Large intestine (tissue), 12 donors: ENCODE measurements at places on chromosomes 3 and 15. TPM values are rescaled to one million over a fixed set of nuclear protein-coding genes. Genes with fewer than 3 reads are reported as not detected.

DNA sequence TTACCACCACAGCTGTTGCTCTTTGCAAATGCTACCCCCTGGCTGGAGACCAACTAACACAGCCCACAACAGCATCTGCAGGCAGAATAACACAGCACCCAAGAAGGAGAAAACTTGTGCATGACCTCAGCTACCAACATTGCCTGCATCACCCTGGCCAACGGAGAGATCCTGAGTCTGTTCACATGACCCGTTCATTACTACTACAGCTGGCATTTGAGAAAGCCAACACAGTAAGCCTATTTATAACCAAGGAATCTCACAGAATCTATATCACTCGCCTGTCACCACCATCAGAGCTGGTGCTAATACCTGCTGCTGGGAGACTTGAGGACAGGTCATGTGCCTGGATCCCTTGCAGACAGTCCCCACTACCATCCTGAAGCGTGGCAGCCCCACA, 215.2 kb downstream of the POLQ start:
- no peak overlapping the region for H3K27ac ChIP-seq
- no peaks in the 10 kb centered on the region for H3K4me1 ChIP-seq
- no peak overlapping the region for H3K4me3 ChIP-seq

GRCh38 chr3:113496924-113497323, 18.0 kb downstream of the SPICE1 start:
- peaks cover 22% of the 10 kb centered on the region for H3K36me3 ChIP-seq
- H3K27me3 ChIP-seq: no peaks in the 10 kb centered on the region
- H3K4me3 ChIP-seq: no peak overlapping the region
- no peaks in the 10 kb centered on the region for H3K4me1 ChIP-seq
- no peak for DNase-seq

- peaks cover 16% of the 10 kb centered on the region for H3K27me3 ChIP-seq
- H3K4me3 ChIP-seq: peak within 1 kb of the TSS; percentile 46
- peak; percentile 61 for DNase-seq
- no peak within 1 kb of the TSS for H3K27ac ChIP-seq
- no peaks in the 10 kb centered on the region for H3K36me3 ChIP-seq
These were observed at the start of gene CA12 for GRCh38 chr15:63381301-63382204. Gene CA12, minus strand, starts transcription at chr15:63381846. Its CDS starts 126 bp downstream, at chr15:63381720.

The ACAN gene
- polyA plus RNA-seq: 0.16 TPM

DNA sequence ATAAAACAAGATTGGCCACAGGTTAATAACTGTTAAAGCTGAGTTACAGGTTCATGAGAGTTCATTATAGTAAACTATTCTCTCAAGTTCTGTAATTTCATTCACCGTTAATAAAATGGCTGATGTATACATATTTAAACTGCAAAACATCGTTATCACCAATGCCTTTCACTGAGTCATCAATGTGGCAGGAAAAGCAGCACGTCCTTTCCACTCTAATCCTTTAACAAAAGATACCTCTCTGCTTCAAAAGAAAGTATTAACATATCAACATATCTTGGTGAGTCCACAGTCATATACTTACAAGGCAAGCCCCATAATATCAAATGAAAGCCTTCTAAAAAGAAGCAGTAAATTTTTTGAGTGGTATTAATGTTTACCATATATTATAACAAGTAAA, 54.5 kb downstream of the UACA start:
- peaks cover 9% of the 10 kb centered on the region for H3K4me1 ChIP-seq
- no peak overlapping the region for H3K27ac ChIP-seq
- no peak overlapping the region for H3K4me3 ChIP-seq
- no peaks in the 10 kb centered on the region for H3K27me3 ChIP-seq
- H3K36me3 ChIP-seq: no peaks in the 10 kb centered on the region

The STRIT1 gene
- 0.97 TPM for polyA plus RNA-seq

DNA sequence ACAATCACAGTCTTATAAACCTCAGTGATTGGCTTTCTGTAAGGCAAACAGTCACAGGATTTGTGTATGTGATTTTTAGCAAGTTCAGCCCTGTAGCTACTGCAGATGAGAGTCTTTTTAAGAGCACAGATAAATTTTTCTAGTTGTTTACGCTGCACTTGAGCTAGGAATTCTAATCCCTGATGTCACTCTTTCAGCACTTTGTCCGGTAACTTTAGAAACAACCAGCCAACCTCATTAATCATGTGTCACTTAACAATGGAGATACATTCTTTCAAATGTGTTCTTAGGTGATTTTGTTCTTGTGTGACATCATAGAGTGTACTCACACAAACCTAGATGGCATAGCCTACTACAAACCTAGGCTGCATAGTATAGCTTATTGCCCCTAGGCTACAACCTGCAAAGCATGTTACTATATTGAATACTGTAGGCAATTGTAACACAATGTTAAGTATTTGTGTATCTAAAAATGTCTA, 36.8 kb upstream of the GOLGA6L2 start:
- H3K4me3 ChIP-seq: no peak overlapping the region
- H3K27me3 ChIP-seq: no peaks in the 10 kb centered on the region
- DNase-seq: no peak
- H3K36me3 ChIP-seq: no peaks in the 10 kb centered on the region
- no peaks in the 10 kb centered on the region for H3K4me1 ChIP-seq

GRCh38 chr15:41493205-41493901, at the start of gene ITPKA:
Gene ITPKA, plus strand, starts transcription at chr15:41493874. Its CDS starts 54 bp downstream, at chr15:41493928.
- H3K36me3 ChIP-seq: peaks cover 1% of the 10 kb centered on the region
- H3K27ac ChIP-seq: peak within 1 kb of the TSS; percentile 100
- peaks cover 26% of the 10 kb centered on the region for H3K4me1 ChIP-seq
- peak within 1 kb of the TSS; percentile 76 for H3K4me3 ChIP-seq
- peak; percentile 98 for DNase-seq
- peaks cover 23% of the 10 kb centered on the region for H3K27me3 ChIP-seq

The NAALADL2 gene
- polyA plus RNA-seq: 6.5 TPM

The AP3B2 gene
- 10.2 TPM for polyA plus RNA-seq

DNA sequence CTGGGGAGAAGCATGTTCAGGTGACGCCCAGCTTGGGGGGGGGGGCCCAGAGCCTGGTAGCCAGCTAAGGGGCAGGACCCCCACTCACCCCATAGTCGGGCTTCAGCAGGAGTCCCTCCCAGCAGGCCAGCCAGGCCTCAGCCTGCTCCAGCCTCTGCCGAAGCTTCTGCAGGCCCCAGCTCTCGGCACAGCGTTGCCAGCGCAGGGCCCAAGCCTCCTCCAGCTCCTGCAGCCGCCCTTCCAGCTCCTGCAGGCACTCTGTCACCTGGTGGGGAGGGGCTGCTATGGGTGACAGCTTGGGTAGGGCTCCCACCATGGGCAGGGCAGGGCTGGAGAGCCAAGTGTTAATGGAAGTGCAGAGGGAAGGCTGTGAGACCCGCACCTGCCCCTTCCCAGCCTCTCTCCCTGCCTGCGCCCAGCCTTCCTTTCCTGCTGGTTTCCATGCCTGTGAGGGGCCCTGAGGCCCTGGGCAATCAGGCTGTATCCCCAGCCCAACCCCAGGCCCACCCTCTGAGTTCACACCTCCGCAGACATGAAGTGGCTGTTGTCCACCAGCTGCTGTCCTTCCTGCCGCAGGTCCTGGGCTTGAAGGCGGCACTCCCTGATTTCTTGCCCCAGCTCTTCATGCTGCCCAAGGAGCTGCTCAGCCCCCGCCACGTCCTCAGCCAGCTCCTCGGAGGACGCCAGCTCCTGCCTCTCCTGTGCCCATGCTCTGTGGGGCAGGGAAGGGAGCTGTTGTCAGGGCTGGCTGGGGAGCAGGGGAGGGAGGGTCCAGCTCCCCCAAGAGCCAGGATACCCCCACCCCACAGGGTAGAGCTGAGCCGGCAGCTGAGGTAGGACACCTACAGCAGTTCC, 14.3 kb downstream of the PLA2G4B start:
- DNase-seq: no peak
- H3K27ac ChIP-seq: no peak overlapping the region
- H3K4me1 ChIP-seq: no peaks in the 10 kb centered on the region
- no peaks in the 10 kb centered on the region for H3K27me3 ChIP-seq

The LRRC3B gene
- 3.2 TPM for polyA plus RNA-seq

- no peak overlapping the region for H3K27ac ChIP-seq
- no peak overlapping the region for H3K4me3 ChIP-seq
- no peak for DNase-seq
- H3K36me3 ChIP-seq: no peaks in the 10 kb centered on the region
These were observed 65.6 kb upstream of the CADM2 start for GRCh38 chr3:84893211-84893610.

- no peaks in the 10 kb centered on the region for H3K4me1 ChIP-seq
These were observed 866.9 kb downstream of the ROBO1 start for GRCh38 chr3:78900880-78901279.

The PAQR9 gene
- polyA plus RNA-seq: 0.13 TPM

- DNase-seq: no peak
- no peaks in the 10 kb centered on the region for H3K36me3 ChIP-seq
- no peak overlapping the region for H3K4me3 ChIP-seq
- no peaks in the 10 kb centered on the region for H3K4me1 ChIP-seq
- H3K27ac ChIP-seq: no peak overlapping the region
These were observed 134.0 kb downstream of the PGPEP1L start for GRCh38 chr15:98873441-98874218.

The MEIS2 gene
- 19.7 TPM for polyA plus RNA-seq

The COLQ gene
- 4.7 TPM for polyA plus RNA-seq

DNA sequence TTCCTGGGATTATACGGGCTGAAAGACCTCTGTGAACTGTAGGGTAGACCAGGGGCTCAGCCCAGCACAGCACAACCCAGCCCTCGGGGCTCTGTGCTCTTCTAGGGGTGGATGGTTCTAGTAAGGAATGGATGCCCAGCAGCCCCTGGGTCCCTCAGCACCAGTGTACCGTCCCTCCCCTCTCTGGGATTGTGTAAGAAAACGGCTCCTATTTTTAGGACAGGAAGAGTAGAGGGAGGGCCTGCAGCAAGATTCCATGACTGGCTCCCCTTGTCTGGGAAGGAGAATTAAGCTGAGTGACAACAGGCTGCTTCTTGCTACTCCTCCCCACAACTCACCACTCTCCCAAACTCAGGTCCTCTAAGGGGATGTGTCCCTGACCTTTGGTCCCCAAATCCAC, 270.8 kb upstream of the TOPAZ1 start:
- no peak overlapping the region for H3K27ac ChIP-seq
- no peak for DNase-seq
- H3K36me3 ChIP-seq: no peaks in the 10 kb centered on the region
- no peak overlapping the region for H3K4me3 ChIP-seq

GRCh38 chr15:26690778-26691177, 82.1 kb downstream of the GABRB3 start:
- H3K4me3 ChIP-seq: no peak overlapping the region
- no peaks in the 10 kb centered on the region for H3K36me3 ChIP-seq
